ENCODE measurements at places on chromosomes 16 and 17.

DNA sequence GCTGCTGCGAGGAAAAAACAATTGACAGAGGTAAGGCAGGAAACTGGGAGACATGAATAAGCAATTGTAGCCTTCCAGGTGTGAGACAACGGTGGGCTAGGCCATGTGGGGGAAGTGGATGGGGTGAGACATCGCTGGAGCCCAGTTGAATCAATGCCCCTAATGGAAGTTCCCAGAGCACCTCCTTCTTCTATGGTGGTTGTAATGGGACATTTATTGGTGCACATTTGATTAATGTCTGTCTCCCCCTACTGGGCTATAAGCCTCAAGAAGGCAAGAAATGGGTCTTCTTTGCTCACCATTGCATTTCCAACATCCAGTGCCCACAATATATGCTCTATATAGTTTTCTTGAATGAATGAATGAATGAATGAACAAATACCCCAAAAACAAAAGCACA is 22.7 kb upstream of the CD300E start:
- DNase-seq: peak; percentile 45

GRCh38 chr17:64615028-64615677 is 47.0 kb downstream of the SMURF2 start:
- peak; percentile 24 for DNase-seq

DNA sequence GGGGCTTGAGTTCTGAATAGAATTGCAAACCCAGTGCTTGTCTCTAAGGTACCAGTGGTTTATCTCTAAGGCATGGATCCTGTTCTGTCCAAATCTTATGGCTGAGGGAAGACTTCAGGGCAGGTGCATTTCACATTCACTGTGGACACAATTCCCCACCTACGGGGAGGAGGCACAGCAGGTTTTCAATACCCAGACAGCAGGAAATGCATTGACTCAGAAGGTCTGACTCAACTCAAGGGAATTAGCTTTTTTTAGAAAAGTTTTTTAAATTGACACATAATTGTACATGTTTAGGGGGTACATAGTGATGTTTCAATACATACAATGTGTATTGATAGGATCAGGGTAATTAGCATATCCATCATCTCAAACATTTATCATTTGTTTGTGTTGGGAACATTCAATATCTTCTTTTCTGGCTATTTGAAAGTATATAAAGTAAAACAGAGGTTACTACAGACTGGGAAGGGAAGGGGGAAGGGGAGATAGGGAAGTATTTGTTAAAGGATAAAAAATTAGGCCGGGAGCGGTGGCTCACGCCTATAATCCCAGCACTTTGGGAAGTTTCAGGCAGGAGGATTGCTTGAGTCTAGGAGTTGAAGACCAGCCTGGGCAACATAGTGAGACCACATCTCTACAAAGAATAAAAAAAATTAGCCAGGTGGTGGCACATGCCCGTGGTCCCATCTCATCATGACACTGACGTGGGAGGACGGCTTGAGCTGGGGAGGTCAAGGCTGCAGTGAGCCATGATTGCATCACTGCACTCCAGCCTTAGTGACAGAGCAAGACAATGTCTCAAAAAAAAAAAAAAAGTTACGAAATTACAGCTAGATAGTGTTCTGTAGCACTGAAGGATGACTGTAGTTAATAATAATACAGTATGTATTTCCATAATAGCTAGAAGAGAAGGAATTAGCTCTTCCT is 54.9 kb downstream of the RGS9 start:
- peak; percentile 64 for DNase-seq

DNA sequence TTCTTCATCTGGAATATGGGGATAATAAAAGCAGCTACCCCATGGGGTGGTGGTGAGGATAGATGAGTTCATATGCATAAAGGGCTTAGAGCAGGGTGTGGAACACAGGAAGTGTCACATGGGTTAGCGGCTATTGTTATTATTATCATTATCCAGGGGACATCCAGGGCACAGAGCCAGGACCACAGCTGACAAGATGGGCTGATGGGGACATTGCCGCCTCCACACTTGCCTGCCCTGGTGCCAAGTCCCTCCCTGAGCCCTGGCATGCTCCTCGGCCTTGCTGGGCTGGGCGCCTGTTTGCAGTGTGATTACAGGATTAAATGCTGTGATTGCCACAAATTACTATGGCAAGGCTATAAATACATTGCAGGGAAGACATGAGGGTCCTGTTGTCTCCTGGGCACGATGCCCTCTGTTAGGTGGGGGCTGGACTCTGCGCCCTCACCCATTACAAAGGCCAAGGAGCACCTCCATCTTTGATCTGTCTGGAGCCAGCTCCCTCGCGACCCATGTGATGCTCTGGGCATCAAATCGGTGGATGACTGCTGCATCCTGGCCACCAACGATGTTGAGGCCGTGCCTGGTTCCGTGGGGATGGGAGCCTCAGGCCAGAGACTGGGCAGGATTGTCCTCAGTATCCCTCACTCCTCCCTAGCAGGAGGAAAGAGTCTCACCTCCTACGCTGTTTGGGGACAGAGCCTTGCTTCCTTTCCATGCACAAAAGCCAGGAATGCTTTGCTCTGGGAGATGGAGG is 43.2 kb downstream of the PIMREG start:
- no peak for DNase-seq

DNA sequence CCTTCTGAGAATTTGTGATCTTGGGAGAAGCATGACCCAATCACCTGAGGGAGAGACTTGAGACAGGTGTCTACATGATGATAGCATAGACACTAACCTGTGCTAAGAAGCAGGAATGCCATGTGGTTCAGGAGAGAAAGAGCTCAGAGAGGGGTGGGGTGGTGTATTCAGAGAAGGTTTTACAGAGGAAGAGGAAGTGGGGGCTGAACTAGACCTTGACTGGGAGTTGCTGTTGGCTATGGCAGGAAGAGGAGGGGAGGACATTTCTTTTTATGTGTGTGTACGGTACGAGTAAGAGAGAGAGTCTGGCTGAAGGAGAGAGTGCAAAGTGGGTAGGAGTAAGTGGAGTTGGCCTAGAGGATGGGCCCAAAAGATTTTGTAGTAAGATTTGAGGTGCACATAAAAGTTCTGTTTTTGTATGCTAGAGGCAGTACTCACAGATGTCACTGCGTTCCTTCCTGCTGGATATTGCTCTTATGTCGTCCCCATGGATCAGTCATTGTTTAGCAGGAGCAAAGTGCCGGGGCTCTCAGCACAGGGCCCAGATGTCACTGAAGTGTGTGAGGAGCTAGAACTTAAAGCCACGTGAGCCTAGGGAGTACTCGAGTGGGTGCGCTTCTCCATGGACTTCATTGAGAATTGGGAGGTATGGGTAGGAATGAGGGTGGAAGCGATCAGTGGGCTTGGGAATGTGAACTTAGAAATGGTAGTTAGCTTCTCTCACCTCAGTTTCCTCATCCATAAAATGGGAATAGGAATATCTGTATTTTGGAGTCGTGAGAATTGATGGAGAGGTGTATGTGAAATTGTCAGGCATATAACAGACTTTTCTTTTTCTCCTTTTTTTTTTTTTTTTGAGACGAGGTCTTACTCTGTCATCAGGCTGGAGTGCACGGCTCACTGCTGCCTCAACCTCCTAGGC is 22.1 kb downstream of the SLC7A6 start:
- DNase-seq: no peak

DNA sequence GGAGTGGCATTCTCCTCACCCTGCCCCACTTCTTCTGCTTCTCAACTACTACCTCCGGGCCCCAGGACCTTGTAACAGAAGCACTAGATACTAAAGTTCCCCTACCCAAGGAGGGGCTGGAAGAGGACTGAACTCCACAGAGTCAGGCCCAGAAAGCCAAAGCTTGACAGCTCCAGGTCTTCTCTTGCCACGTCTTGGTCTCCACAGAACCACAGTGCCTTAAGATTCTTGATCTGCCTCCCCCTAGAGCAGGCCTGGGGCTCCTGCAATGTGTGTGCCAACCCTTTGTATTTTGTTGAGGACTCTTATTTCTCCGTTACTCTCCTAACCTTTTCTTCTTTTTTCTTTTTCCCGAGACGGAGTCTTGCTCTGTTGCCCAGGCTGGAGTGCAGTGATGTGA is 4.0 kb downstream of the SLC16A13 start:
- no peak for DNase-seq

- peak; percentile 88 for DNase-seq
These were observed 6.9 kb upstream of the CES3 start for GRCh38 chr16:66954097-66954659.

- no peak for DNase-seq
These were observed at the start of gene RAB37 for GRCh38 chr17:74736513-74737298. RAB37 (plus strand) TSS chr17:74737256; CDS start chr17:74737273, 17 bp downstream.

Measured in ACHN (cell line).